ENCODE measurements at places on chromosomes 1 and 21.

DNA sequence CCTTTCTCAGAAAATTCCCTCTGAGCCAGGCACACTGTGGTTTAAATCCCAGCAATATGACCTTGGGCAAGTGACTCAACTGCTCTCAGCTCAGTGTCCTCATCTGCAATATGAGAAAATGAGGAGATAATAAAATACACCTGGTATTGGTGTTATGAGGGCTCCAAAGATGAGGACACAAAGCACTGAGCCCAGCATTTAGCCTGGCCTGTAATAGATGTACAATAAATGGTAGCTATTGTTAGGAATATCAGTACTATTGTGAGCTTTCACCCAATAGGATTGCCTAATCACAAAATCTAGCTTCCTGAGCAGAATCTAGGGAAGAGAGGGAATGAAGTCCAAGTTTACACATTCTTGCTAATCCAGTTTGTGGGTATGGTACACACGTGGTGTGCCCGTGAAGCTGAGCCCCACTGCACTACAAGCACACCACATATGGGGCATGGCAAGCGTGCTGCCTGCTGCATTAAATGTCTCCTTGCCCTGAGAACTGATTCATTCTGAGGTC, 24.3 kb upstream of the SLC30A1 start:
- DNase-seq, result no peak

DNA sequence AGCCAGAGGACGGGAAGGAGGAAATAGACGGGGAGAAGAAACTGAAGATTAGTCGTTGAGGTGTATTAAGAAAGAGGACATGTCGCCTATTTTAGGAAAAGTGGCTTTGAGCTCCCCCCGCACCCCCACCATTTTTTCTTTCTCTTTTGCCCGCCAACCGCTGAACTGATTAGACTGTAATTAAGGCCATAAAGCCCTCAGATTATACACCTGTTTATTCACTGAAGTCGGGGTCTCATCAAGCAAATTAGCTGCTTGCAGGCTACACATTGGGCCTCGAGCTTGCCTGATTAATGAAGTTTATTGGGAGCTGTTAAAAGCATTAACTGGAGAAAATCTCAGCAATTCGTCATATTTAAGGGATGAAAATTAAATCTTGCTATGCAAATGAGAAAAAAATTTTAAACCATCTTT, 119.4 kb upstream of the RRP15 start:
- no peak for DNase-seq

- DNase-seq, result no peak
Observed at GRCh38 chr1:99737016-99737415, 29.4 kb downstream of the FRRS1 start.

- DNase-seq, result no peak
Observed at GRCh38 chr1:184761969-184762485, 7.4 kb upstream of the EDEM3 start.

GRCh38 chr21:41956926-41957729, 3.3 kb upstream of the C2CD2 start:
- no peak for DNase-seq

DNA sequence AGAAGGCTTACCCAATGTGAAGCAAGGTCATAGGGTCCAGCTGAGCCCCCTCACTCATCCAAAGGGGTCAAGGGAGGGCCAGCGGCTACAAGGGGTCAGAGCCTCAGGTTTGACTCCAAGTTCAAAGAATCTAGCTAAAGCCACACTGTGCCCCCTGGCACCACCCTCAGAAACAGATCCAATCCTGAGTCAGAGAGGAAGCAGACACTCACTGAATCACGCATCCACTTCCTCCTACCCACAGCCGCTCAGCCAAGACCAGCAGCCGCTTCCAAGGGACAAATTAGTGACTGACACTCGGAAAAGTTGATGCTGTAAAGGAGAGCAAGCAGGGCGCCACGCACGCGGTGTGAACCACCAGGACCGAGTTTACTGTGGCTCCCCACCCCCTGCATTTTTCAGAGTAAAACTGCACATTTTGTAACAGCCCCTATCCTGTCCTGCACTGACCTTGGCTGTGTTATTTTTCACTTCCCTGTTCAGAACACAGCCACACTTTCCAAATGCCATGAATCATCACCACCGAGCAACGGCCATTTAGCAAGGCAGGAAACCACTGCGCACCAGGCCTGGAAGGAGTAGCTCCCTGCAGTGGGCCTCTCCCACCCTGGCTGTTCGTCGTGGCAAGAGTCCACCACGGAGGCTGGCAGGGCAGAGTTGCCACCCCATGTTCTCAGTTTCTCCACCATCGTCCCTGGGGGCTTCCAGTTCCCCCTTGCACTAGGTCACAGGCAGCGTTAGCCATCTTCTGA, 147.8 kb downstream of the TOMM20 start:
- DNase-seq, result no peak

GRCh38 chr1:241332037-241332409, 25.0 kb downstream of the RGS7 start:
- no peak for DNase-seq

- DNase-seq, result no peak
Observed at GRCh38 chr1:70504821-70505193, 93.7 kb downstream of the CTH start.

DNA sequence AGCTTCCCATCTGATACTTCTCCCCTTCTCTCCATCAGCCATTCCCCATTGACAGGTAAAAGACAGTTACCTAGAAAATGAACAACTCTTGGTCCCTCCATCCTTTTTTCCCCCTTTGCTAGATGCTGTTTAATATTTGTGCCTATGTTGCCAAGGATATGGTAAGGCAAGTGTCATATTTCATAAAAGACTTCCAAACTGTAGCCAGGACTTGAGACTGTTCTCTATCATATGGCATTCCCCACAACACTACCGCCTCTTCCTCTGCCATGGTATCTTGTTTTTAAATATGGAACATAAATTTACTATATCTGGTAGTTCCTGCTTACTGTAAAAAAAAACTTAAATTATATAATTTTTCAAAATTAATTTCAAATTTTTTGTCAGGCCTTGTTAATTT, 97.2 kb downstream of the PHTF1 start:
- no peak for DNase-seq

- no peak for DNase-seq
Observed at GRCh38 chr21:17798796-17799195, 20.4 kb downstream of the C21orf91 start.

DNA sequence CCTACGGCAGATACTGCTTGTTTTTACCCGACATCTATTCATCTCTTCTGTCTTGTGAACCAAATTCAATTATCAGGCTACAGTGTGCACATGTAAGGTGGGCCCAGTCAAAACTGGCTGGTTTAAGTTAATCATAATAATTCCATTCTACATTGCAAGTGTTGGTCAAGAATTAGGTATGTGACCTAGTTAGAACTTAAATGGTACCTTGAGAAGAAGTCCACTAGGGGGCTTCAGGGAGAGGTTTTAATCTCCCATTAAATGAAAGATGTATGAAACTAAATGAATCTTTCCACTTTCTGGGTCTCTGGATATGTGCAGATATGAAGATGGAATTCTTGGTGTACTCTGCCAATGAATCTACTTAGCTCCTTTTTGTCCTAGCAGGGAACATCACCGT, 187.1 kb downstream of the CDC42BPA start:
- no peak for DNase-seq

- no peak for DNase-seq
Observed at GRCh38 chr1:41915786-41916571, 2.7 kb downstream of the HIVEP3 start.

DNA sequence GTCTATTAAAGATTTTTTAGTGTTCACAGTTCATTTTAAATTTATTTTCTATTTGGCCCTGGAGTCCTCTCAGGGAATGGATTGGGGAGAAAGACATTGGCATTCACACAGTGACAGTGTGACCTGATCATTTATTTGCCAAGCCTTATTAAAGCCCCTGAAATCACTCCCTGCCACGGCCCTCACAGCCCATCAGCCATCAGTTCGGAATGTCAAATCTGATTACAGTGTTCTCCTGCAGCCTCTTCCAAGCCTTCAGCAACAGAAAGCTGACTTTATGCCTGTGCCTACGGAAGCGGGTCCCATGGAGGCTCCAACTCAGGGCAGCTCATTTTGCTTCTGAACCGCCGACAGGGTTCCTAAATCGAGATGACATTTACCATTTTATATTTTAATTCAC, 451.2 kb downstream of the DSCAM start:
- no peak for DNase-seq

DNA sequence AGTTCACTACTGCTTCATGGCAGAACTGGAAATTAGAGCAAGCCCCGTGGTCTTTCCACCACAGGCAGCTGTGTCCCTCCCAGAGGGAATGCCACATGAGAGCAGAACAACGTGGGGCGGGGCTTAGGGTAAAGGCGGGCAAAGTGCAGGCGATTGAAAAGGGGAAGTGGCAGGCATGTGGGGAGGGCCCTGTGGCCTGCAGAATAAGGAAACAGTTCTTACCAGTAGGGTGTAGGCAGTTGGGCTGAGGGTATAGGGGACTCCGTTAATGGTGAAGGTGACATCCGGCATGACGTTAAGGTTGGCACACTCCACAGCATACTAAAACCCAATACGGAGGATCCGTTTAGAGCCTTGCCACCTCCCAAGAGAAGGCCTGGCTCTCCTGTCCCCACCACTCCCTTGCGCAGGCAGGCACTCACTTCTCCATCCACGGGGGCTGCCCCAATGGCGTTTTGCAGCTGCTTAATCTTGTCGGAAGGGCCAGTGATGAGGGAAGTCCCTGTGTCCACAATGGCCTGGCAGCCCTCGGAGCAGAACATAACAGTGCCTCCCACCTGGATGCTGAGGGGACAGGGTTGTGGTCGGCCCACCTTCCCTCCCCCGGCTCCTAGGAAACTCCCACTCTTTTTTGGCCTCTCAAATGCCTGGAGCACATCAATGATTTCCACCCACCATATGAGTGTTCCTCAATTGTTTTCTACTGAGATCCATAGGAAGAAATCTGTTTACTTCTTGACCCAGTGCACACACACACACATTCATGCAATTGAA, 9.1 kb upstream of the RAB7B start:
- DNase-seq, result no peak

- no peak for DNase-seq
Observed at GRCh38 chr1:63912643-63913042, 138.8 kb downstream of the ROR1 start.

DNA sequence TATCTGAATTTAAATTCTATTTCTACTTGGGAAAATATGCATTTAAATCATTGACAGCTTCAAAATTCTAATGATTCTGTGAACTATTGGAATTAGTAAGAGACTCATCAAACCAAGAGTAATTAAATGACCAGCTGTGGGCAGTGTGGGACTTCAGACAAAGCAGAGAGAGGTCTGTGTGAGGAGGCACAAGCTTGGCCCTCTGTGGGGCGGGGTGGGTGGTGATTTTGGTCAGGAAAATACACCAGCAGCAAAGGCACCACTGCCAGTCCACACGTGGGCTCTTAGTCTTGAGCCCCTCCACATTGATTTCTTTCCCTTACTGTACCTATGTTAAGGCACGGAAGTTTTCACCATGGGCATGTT, 39.2 kb upstream of the RAB4A start:
- DNase-seq, result no peak

GRCh38 chr1:111101854-111102642, 37.8 kb downstream of the DRAM2 start:
- no peak for DNase-seq

GRCh38 chr21:33014331-33014730, 11.4 kb upstream of the OLIG2 start:
- no peak for DNase-seq
